ENCODE measurements at places on chromosomes 5 and 9. TPM values are rescaled to one million over a fixed set of nuclear protein-coding genes. Genes with fewer than 3 reads are reported as not detected.

RAB24 gene
- 24.0 TPM for total RNA-seq

DNA sequence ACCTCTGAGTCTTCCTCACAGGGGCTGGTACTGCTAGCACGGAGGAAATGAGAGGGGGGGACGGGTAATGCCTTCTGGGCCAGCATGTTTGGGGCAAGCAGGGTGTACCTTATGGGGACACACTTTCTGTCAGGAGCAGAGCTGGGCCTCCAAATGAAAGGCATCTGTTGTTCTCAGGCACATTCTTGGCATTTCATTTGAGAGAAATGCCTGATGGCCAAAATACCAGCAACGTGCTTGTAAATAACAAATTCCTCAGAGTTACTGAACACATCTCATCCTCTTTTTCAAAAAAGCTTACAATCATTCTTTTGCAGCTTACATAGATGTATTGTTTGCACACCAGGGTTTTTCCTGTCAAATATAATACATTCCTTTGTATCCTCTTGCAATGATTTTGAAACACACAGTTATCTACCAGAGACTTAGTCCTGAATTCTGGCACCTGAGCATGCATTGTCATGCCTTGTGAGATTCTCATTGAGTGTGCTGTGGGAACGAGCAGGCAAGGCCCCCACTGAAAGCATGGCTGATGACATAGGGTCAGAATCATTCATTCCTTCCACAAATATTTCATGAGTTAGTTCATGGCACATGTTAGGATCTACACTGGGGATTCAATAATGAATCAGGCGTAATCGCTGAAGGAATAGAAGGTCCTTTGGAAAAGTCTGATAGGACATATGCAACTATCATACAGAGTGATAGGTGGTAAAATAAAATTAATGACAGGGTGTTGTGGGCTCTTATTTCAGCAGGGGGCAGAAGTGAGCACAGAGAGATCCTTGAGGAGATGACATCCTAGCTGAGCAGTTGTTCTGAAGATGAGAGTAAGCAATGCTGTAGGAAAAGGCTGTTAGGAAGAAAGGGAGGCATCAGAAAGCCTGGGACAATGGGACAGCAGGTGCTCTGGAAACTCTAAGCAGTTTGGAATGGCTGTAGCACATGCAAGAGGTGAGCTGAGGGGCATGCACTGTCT, 260.9 kb upstream of the TUT7 start:
- no peaks in the 10 kb centered on the region for H3K4me1 ChIP-seq
- no peaks in the 10 kb centered on the region for H3K36me3 ChIP-seq
- H3K27me3 ChIP-seq, result no peaks in the 10 kb centered on the region
- no peak overlapping the region for H3K4me3 ChIP-seq

- no peaks in the 10 kb centered on the region for H3K27me3 ChIP-seq
- DNase-seq, result peak; percentile 33
- peaks cover 28% of the 10 kb centered on the region for H3K36me3 ChIP-seq
- peaks cover 24% of the 10 kb centered on the region for H3K4me1 ChIP-seq
- H3K4me3 ChIP-seq, result peak within 1 kb of the TSS; percentile 99
Observed at GRCh38 chr9:128786681-128787601, at the start of gene TBC1D13. TSS of gene TBC1D13 (plus strand) at chr9:128787253. CDS start at chr9:128787354, 101 bp downstream.

GRCh38 chr9:10226996-10227395, 385.8 kb downstream of the PTPRD start:
- H3K36me3 ChIP-seq, result no peaks in the 10 kb centered on the region
- H3K4me3 ChIP-seq, result no peak overlapping the region
- DNase-seq, result no peak
- no peaks in the 10 kb centered on the region for H3K4me1 ChIP-seq
- H3K27ac ChIP-seq, result no peak overlapping the region

DNA sequence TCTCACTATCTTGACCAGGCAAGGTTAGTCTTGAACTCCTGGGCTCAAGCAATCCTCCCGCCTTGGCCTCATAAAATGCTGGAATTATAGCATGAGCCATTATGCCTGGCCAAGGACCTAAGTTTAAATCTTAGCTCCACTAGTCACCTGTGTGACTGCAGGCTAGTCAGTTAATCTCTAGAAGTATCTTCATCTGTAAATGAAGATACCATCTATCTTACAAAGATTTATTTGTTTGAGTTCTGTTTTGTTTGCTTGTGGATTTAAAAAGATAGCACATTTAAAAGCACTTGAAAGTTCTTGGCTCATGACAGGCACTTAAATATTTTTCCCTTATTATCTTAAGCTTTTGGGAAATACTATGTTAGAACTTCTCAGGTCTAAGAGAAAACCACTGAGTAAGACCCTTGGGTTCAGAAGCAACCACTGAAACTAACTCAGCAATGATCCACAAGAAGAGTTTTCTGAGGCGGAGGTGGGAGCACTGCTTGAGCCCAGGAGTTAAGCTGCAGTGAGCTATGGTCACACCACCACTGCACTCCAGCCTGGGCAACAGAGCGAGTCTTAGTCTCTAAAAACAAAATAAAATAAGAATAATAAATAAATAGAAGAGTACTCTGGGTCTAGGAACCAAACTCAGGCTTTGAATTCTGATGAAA, 19.1 kb downstream of the TMEM245 start:
- peaks cover 31% of the 10 kb centered on the region for H3K36me3 ChIP-seq
- DNase-seq, result no peak
- H3K4me3 ChIP-seq, result no peak overlapping the region
- H3K27me3 ChIP-seq, result no peaks in the 10 kb centered on the region
- H3K4me1 ChIP-seq, result peaks cover 38% of the 10 kb centered on the region

All from esophagus squamous epithelium (tissue), 5 donors.